Foreskin keratinocyte (primary cell): ENCODE measurements at places on chromosomes 7 and 10.

DNA sequence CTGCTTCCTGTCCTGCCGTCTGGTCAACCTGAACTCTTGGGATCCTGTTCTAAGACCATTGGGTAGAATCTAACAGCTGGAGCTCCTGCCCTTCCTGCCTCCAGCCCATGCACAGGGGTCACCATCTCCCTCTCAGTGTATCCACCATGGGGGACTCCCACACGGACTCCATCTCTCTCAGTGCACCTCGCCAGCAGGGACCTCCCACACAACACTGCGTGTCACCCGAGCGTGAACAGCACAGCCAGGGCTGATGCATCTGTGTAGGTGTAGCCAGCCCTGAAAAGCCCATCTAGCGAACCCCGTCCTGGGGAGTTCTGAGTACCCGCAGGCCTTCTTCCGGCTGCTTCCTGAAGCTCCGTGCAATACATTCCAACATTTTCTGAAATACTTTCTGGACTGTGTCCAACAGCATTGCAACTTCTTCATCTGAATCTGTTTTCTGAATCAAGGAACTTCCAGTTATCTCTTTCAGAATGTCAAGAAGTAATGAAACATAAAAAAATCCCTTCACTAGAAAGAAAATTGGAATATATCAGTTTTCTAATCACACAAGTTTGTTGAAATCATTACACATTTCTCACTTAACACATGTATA lies 52.5 kb downstream of the NCAPG2 start:
- no peak for DNase-seq

GRCh38 chr7:14834883-14835282 lies 67.7 kb downstream of the DGKB start:
- peak; percentile 28 for DNase-seq

- no peak for DNase-seq
Observed at GRCh38 chr7:104137511-104137910, 70.3 kb downstream of the ORC5 start.

GRCh38 chr7:69772718-69773436 lies 174.6 kb downstream of the AUTS2 start:
- peak; percentile 54 for DNase-seq

GRCh38 chr10:73956476-73957359 lies 41.2 kb upstream of the VCL start:
- DNase-seq, result no peak

- peak; percentile 72 for DNase-seq
Observed at GRCh38 chr10:89373916-89374711, 3.7 kb upstream of the IFIT1B start.
